ENCODE measurements at places on chromosomes 3 and 15. TPM values are rescaled to one million over a fixed set of nuclear protein-coding genes. Genes with fewer than 3 reads are reported as not detected.

DNA sequence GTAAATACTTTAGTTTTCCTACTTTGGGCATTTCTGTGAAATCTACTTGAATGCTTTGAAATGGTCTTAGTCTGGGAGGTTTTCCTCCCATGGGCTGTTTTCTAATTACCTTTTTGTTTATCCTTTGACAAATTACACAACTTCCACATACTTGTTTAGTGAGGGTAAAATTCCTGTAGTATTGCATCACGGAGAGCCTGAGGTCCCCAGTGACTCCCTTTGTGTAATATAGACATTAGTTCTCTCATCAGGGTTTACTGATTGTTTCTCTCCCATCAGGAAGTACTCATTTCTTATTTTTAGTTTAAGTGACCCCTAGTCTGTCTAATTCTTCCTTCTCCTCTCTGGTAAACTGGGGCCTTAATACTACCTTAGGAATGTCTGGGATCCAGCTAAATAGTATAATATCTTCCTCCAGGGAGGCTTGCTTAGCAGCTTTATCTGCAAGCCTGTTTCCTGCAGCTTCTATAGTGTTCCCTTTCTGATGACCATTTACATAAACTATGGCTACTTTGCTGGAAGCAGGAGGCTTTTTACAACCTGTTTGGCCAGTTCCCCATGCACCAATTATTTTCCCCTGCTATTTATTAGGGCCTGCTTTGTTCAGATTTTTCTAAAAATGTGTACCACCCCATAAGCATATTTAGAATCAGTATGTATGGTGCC lies 87.2 kb upstream of the XCR1 start:
- H3K4me1 ChIP-seq = peaks cover 21% of the 10 kb centered on the region
- H3K4me3 ChIP-seq = no peak overlapping the region
- no peak for DNase-seq

- peaks cover 5% of the 10 kb centered on the region for H3K4me1 ChIP-seq
- H3K27me3 ChIP-seq = no peaks in the 10 kb centered on the region
- no peak overlapping the region for H3K27ac ChIP-seq
- no peak overlapping the region for H3K4me3 ChIP-seq
- no peak for DNase-seq
Observed at GRCh38 chr3:23341147-23341838, 138.2 kb downstream of the UBE2E2 start.

DNA sequence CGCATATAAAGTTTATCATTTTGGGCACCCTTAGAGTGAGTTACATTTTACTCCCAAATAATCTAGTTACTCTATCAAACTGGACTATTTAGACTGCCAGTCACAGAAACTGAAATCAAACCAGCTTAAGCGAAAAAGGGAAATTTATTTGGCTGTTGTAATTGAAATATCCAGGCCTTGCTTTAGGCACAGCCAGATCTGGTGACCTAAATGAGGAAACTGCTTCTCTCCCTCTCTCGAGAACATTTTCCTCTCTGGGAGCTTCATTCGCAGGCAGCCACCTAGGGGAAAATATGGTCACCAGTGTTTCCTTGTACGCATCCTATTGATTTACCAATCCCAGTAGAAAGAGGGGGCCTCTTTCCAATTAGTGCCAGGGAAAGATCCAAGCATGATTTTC lies 175.3 kb upstream of the MITF start:
- no peak for DNase-seq
- no peaks in the 10 kb centered on the region for H3K4me1 ChIP-seq
- H3K4me3 ChIP-seq = no peak overlapping the region
- no peaks in the 10 kb centered on the region for H3K36me3 ChIP-seq
- no peak overlapping the region for H3K27ac ChIP-seq

The FBLN2 gene
- total RNA-seq = 15.9 TPM

The SPATA12 gene
- total RNA-seq = 0.12 TPM
